GM12865 (cell line): ENCODE measurements at places on chromosomes 16 and 17.
A peak's percentile ranks its signal among the peaks of the same experiment; 100 is the strongest.

DNA sequence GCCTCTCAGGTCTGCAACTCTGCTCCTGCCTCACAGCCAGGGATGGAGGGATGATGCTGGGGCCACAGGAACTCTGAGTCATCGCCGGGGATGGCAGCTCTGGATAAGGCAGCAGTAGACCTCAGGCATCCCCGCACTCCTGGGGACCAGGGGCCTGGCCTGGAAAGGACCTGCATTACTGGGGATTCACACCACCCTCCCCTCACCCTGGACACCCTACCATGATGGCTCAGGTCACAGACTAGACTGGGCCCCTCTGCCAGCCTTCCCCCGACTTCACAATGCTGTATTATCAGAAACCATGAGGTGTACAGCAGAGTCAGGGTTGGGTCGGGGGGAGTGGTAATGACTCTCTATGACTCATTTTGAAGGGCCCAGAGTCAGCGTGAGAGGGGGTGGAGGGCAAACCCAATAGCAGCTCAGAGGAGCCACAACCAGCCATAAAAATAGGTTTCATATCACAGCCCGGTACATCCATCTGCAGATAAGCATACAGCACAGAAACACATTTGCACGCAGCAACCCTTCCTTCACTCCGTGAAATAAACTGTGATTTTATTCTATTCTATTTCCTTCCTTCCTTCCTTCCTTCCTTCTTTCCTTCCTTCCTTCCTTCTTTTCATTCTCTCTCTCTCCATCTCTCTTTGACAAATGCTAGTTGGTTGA is 28.8 kb downstream of the DYNLRB2 start:
- peak; percentile 47 for DNase-seq

GRCh38 chr16:80819988-80820387 is 15.6 kb upstream of the CDYL2 start:
- DNase-seq = no peak

- DNase-seq = peak; percentile 63
Observed at GRCh38 chr16:84266451-84266850, 26.6 kb upstream of the KCNG4 start.

- no peak for DNase-seq
Observed at GRCh38 chr17:74857191-74857590, 2.5 kb downstream of the GRIN2C start.

DNA sequence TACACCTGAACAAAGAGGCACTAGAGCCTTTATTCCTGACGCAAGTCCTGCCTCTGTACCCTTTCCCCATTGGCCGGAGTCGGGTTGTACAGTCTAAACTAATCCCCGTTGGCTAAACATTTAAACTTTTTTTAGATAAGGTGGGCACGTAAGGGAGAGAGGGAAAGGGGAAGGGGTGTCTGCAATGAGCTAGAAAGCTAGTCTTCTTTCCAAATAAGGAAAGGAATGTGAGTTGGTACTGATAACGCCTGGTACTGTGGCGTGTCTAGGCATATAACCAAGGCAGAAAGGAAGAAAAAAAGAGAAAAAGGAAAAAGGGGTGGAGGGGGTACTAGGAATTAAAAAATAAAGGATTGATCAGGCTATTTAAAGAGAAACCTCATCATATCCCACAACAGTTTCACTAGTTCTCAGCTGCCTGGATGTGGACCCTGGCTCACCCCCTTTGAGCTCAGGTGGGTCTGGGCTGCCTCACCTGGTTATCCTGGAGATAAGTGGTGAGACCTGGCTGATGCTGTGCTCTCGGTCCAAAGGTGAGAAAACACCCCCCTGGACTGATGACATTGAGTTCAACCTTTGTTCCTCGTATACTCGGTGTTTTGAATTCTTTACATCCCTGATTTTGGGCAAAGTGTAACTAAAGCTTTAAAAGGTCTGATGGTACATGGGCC is 90.9 kb upstream of the EEF2KMT start:
- no peak for DNase-seq

GRCh38 chr16:79329166-79329521 is 271.4 kb downstream of the MAF start:
- no peak for DNase-seq
